ENCODE measurements at places on chromosomes 7 and 10.

DNA sequence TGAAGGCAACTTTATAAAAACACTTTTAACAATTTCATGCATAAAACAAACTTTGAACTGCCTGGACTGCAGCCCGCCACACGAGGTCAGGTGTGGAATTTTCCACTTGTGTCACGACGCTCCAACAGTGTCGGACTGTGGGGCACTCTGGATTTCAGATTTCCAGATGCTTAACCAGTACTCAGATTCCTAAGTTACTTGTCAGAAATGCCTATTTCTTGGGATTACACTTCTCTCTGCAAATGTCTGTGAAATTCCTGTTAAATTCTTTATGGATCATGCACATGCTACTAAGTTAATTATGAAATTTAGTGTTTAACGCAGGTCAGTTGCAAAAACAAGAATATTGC is 473 bp upstream of the GPER1 start:
- DNase-seq, result no peak

- DNase-seq, result no peak
Observed at GRCh38 chr10:94178475-94179253, 184.1 kb downstream of the NOC3L start.

DNA sequence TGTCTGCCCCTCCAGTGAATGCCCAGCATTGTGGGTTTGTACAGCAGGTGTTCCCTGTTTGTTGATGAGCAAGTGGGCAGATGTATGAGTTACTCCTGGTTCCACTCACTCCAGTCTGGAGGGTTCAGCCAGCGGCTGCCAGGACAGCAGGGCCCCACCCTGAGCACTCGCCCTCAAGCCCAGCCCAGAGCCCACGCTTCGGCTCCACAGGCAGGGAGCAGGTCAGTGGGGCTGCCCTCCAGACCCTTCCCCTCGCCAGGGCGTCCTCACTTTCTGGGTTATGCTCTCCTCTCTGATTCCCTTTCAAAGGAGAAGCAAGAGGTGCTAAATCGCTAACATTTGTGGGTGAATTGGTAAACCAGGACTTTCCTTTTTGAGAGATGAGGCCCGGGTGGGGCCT is 4.8 kb upstream of the VIPR2 start:
- no peak for DNase-seq

- DNase-seq, result no peak
Observed at GRCh38 chr7:85237721-85238120, 50.9 kb upstream of the SEMA3D start.

- no peak for DNase-seq
Observed at GRCh38 chr10:97174941-97175340, 10.8 kb downstream of the SLIT1 start.

DNA sequence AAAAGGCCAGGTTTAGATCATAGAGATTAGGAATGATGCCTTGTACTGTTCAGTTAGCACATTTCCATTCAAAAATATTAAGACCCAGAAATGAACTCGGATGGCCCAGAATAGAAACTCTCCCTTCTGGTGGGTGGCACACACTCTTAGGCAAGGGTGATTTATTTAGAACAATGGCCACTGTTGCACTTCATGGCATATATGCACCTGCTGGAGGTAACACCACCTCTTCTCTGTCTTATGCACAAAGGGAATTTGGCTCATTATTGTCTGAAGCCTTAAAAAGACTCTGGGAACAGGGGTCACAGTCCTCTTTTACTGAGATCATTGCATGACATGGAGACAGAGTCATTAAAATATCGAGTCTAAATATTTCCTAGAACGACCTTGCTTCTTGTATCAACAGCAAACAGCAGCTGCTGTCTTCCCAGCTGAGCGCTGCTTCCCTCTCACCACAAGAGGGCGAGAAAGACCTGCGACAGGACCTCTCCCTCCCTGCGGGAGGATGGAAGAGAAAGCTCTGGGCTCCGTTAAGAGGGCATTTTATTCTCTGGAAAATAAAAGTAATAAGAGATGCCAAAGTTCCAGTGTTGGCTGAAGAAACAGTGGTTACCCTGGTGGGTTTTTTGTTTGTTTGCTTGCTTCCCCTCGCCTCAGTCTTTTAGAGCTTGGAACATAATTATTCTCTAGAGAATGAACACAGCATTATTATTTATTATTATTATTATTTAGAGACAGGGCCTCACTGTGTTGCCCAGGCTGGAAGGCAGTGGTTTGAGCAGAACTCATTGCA is 13.5 kb upstream of the BAMBI start:
- peak; percentile 73 for DNase-seq

- DNase-seq, result peak; percentile 59
Observed at GRCh38 chr7:26153823-26154783, 2.1 kb downstream of the NFE2L3 start.
